ENCODE measurements at places on chromosomes 1 and 21.

- no peak for DNase-seq
Measured at GRCh38 chr1:207991583-207992026, 80.7 kb upstream of the CD34 start.

DNA sequence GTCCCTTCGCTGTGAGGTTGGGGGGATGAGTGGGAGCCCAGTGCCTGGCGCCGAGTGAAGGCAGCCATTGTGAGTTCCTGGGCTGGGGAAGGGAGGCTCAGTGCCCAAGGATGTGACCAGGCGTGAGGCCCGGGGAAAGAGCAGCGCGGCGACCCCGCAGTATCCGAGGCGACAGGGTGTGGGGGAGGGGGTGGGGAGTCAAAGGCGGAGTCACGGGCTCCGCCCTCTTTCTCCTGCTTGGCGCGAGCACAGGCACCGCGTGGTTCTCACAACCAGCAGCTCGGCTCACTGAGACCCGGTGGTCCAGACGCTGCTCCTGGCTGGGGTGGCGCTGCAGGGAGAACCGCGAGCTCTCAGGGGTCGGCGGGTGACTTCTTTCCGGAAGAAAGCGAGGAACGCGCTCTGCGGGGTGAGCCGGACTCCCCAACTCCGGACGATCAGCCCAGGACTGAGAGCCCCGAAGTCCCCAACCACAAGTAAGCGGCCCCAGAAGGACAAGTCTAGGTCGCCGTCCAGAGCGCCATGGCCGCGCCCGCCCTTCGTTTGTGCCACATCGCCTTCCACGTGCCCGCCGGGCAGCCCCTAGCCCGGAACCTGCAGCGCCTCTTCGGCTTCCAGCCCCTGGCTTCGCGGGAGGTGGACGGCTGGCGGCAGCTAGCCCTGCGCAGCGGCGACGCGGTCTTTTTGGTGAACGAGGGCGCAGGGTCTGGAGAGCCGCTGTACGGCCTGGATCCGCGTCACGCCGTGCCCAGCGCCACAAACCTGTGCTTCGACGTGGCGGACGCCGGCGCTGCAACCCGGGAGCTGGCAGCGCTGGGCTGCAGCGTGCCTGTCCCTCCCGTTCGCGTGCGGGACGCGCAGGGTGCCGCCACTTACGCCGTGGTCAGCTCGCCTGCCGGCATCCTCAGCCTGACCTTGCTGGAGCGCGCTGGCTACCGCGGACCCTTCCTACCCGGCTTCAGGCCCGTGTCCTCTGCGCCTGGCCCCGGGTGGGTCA, at the start of gene HPDL:
Gene HPDL (plus strand): TSS at position 269 of the 997 bp plus-strand sequence. CDS start 254 bp downstream, at position 523.
- peak; percentile 36 for DNase-seq

DNA sequence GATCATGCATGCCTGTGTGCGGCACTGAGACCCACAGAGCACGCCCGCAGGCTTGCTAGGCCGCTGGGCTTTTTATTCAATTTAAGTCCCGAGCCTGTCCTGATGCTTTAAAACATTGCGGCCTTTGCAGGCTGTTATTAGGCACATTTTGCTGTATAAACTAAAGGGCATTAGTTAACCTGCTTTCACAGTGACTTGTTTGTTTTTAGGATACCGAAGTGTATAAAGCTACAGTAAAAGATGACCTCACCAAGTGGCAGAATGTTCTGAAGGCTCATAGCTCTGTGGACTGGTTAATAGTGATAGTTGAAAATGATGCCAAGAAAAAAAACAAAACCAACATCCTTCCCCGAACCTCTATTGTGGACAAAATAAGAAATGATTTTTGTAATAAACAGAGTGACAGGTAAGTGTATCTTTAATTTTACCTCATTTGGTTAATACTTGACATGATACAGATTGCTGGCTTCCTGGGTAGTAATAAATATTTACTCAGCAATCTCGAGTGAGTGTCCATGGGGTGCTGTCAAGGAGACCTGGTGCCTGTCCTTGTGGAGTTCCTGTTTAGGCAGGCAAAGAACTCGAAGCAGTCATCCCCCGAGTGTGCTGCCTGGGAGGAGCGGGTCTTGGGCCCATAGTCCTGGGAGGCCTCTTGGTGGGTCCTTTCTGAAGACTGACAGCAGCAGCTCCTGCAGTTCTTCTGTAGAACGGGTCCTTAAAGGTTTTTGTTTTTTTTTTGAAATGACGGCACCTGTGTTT, 40.1 kb downstream of the TRAPPC10 start:
- DNase-seq = no peak

- no peak for DNase-seq
Measured at GRCh38 chr21:25506261-25506660, 101.0 kb downstream of the MRPL39 start.

- DNase-seq = no peak
Measured at GRCh38 chr21:43911015-43911934, 46.3 kb downstream of the AGPAT3 start.

GRCh38 chr1:21912038-21912758, 24.9 kb downstream of the HSPG2 start:
- no peak for DNase-seq

GRCh38 chr1:52054496-52055065, 410 bp downstream of the TXNDC12 start:
- DNase-seq = no peak
